ENCODE measurements at places on chromosomes 13 and 19.
A peak's percentile ranks its signal among the peaks of the same experiment; 100 is the strongest.

- DNase-seq = no peak
Measured at GRCh38 chr19:13909430-13909829, 3.4 kb downstream of the CC2D1A start.

DNA sequence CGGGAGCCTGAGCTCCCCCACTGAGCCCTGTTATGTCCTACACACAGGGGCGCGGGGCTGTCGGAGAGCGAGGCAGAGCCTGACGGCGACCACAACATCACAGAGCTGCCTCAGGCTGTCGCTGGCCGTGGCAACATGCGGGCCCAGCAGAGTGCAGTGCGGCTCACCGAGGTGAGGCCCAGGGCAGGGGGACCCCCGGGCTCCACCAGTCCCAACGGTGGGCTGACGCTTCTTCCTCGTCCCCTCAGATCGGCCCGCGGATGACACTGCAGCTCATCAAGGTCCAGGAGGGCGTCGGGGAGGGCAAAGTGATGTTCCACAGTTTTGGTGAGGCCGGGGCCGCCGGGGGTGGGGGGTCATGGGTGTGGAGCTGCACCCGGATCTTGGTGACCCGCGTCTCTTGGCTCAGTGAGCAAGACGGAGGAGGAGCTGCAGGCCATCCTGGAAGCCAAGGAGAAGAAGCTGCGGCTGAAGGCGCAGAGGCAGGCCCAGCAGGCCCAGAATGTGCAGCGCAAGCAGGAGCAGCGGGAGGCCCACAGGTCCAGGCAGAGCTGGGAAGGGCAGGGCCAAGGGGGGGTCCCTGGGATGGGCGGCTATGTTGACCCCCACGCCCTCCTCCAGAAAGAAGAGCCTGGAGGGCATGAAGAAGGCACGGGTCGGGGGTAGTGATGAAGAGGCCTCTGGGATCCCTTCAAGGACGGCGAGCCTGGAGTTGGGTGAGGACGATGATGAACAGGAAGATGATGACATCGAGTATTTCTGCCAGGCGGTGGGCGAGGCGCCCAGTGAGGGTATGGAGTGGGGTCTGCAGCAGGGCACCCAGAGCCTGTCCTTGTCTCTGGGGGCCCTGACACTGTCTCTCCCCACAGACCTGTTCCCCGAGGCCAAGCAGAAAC is 1.2 kb upstream of the P2RY11 start:
- no peak for DNase-seq

DNA sequence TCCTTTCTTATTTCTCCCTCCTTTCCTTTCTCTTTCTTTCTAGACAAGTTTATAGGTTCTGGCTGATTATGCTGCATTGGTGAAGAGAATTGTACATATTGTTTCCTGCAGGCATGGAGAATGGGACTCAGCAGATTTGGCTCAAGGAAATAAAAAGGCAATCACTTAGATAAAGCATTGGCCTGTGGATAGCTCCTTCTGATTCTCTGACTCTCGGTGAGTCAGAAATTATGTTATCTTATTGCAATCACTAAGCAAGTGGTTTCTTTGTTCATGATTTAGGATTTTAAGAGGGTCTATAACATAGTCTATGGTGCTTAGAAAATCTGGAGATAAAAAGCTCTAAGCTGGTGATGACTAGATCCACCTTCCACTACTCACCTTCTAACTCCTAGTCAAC is 54.0 kb upstream of the POSTN start:
- no peak for DNase-seq

DNA sequence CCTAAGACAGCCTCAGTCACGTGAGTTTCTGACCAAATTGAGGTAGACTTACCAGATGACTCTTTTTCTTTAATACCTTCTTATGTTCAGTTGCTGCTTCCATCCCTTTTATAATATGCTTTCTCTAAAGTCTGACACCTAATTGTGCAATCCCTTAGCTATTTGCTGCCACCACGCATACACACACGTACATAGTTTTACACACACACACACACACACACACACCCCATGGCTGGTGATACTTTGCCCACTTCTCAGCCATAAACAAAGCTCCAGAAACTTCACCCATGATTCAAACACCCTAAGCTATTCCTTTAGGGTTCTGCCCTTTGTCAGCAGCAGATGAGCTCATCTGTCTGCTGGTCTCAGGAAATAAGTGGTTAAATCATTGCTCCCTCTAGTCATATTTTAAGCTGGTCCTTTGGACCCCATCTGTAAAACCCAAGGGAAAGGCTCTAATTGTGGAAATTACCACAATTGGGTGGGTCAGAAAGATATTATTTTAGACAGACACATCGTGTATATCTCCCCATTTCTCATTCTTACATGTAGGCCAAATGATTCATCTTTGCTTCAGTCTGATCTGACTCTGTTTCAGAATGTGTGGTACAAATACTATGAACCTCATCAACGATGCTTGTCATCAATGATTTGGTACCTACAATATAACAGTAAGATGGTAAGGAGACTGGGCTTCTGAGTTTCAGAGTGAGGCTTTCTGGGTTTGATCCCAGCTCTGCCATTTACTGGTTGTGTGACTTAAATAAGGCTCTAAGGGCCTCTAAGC is 69.2 kb downstream of the NALCN start:
- no peak for DNase-seq

GRCh38 chr13:47027780-47028437 is 131.1 kb upstream of the HTR2A start:
- no peak for DNase-seq

GRCh38 chr13:80921971-80922370 is 581.0 kb upstream of the SPRY2 start:
- DNase-seq = no peak

- no peak for DNase-seq
Measured at GRCh38 chr19:45779231-45780145, 2.8 kb downstream of the DMPK start.

GRCh38 chr13:45242070-45242469 is 41.2 kb upstream of the KCTD4 start:
- no peak for DNase-seq

DNA sequence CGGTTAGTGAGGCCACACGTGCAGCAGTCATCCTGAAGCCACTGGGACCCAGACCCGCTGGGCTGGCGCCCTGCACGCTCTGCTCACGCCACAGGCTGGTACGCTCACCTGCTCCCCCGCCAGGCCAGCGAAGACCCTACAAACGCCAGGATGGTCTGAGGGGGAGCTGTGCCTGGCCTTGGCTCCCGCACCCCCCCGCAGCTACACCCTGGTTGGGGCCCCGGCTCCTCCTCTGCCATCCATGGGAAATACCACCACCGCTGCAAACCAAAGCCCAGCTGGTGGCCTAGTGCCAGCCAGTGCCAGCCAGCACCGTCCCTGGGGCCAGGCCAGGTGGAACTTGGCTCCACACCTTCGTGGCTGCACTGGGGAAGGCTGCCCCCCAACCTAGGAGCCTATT is 23.3 kb upstream of the CACTIN start:
- no peak for DNase-seq

GRCh38 chr19:8451377-8451776 is 6.6 kb downstream of the HNRNPM start:
- DNase-seq = no peak

DNA sequence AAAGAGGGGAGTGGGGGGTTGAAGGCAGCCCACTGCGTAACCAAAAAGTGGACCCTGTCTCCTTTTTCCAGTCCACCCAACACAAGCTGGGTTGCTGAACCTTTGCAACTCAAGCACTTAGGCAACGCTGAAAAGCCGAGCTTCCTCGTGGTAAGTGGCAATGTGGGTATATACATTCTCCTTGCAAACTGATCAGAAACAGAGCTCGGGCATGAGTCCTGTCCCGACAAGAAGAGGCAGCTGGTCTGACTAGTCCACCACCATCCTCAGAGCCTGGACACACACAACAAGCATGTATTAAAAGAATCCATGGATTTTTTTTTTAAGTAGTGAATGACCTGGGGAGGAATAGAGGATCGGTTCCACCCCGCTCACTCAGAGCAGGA is 240.6 kb upstream of the ZNF507 start:
- no peak for DNase-seq

GRCh38 chr13:80224468-80224867 is 116.5 kb downstream of the SPRY2 start:
- no peak for DNase-seq

DNA sequence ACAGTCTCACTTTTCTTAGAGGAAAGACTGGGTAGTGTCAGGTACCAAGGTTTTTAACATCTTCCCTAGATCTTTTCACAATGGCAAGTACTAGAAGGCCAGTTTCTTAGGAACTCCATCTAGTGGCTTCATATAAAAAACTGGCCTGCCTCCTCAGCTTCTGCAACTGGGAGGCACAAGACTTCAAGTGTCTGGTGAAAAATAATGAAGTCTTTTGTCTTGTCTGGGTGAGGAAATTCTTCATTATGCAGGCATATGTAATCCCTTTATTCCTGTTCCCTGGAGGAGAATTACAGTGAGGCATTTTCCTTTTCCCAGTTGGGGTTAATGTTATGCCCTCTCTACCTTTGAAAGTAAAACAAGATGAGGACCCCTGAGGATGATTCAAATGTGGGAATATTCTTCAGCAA is 300.5 kb downstream of the NALCN start:
- DNase-seq = no peak

GRCh38 chr19:2416321-2417097 is 10.9 kb downstream of the TIMM13 start:
- no peak for DNase-seq

DNA sequence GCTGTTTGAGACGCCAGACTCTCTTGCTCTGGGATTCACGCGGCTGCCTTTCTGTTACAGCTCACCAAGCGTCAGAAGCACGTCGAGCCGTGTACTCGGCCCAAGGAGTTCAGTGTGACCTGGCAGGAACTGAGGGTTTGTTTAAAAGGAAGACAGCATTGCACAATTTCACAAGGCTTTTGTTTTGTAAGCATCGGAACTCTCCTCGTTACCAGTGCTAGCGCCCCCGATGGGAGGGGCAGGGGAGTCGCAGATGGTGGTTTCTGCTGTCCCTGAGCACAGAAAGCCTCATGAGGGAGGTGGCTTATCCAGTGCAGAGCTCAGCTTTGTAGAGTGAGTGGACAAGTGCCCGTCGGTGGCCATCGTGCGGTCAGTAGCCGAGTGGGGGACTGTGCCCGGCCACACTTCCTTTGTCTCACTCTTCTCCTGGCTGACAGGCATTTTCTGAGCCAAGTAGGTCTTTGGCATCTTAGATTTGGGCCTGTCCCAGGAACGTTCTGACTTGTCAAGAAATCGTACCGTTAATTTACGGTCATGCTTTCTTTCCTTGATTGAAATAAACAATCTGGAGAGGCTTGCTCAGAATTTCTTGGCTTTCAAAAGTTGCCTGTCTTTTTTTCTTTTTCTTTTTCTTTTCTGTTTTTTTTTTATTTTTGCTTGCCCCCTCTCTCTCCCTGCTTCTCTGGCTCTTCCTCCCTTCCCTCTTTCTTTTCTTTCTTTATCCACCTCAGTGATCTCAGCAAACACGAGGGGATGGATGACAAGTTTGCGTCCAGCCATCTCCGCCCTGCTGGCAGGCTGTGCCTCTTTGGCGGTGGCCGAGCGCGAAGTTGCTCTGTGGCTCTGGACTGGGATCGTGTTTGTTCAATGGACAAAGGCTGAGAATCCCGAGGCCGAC is 7.7 kb downstream of the KDM4B start:
- DNase-seq = peak; percentile 72

GRCh38 chr19:903266-903797 is 9.7 kb downstream of the R3HDM4 start:
- DNase-seq = no peak

GRCh38 chr19:5951338-5951861 is 26.5 kb downstream of the RANBP3 start:
- no peak for DNase-seq

DNA sequence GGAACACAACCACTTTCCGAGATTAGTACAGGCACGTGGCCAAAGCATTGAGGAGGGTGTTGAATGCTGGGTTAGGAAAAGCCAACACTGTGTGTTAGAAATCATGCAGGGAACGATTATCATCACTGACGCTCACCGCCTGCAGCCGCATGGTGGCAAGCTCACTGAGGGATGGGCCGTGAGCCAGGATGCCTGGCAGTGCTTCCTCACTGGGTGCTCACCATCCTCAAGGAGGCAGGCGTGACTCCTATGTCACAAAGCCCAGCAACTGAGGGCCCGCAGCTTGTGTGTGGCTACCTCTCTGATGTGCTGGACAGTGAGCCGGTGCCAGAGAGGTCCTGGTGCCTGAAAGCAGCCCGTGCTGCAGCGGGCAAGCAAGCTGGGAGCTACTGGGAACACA is 30.4 kb upstream of the TIMM44 start:
- no peak for DNase-seq

DNA sequence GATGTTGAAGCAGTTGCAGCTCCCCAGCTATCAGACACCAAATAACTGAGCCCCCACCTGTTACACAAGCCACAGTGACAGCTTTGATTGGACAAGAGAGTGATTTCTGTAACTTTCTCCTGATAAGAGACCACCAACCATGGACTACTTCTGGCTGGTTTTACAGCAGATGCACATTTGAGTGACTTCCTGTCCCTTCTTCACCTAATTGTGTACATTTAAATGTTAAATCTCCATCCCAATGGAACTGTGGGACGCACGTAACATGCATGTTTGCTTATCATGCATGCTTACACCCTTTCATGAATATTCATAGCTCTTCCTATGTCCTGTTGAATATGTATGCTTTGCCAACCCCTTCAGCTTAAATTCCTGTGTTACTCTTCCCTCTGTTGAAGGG is 6.0 kb upstream of the TNFSF11 start:
- no peak for DNase-seq

DNA sequence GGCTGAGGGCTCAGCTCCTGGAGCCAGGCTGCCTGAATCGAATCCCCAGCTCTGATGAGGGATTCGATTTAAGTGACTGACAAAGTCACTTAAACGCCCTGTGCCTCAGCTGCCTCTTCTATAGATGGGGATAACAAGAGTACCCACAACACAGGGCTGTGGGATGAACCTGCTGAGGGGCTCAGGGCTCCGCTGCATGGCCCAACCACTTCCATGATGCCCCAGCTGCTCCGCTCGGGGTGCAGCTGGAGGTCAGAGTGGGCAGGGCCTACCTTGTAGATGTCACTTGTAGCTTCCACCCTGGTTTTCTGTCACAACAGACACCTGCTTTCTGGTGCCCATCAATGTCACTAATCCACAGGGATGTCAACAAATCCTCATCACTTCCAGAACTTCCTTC is 39.2 kb downstream of the STK24 start:
- no peak for DNase-seq

DNA sequence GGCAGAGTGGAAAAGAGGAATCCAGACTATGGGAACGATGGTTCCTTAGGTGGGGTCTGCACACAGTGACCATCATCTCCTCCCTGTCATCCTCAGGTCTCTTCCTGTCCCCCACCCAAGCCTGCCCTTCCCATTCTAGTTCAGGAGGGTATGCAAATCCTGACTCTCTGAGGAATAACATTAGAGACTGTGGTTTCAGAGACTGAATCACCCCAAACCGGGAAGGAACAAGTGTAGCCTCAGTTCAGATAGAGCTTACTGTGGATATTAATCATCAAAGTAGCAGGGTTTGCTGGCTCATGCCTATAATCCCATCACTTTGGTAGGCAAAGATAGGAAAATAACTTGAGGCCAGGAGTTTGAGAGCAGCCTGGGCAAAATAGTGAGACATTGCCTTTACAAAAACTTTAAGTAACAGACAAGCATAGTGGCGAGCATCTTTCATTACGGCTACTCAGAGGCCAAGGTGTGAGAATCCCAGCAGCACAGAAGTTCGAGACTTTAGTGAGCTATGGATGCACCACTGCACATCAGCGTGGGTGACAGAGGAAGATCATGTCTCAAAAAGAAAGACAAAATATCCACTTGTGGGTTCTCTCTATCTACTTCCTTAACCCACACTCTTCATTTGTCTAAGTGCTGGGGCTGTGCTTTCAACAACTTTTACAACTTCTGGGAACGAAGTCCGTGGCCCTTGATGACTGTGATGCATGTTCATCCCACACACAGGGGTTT is 19.3 kb upstream of the LGALS13 start:
- no peak for DNase-seq

Measured in hypothalamus (tissue), 51 donors.